ENCODE measurements at places on chromosomes 5 and 9. TPM values are rescaled to one million over a fixed set of nuclear protein-coding genes. Genes with fewer than 3 reads are reported as not detected.

SRD5A1 gene
- 10.1 TPM for total RNA-seq

RAB3C gene
- not detected for total RNA-seq

GRCh38 chr5:39178861-39179260 is 40.5 kb downstream of the FYB1 start:
- no peak for DNase-seq

- no peak for DNase-seq
Measured at GRCh38 chr9:22238809-22239684, 207.6 kb upstream of the DMRTA1 start.

- DNase-seq = no peak
Measured at GRCh38 chr5:59332236-59332973, 561.1 kb downstream of the PDE4D start.

GRCh38 chr5:953535-954449 is 54.8 kb upstream of the NKD2 start:
- DNase-seq = no peak

GRCh38 chr5:154481584-154482381 is 3.8 kb upstream of the HAND1 start:
- DNase-seq = no peak

Measured in activated CD4-positive, alpha-beta T cell treated with anti-CD3 and anti-CD28 coated beads, Interleukin-2, amount 10 ng/mL, durations not matched to agents 7 days and 5 days (primary cell).